ENCODE measurements at places on chromosomes 2 and 18.

DNA sequence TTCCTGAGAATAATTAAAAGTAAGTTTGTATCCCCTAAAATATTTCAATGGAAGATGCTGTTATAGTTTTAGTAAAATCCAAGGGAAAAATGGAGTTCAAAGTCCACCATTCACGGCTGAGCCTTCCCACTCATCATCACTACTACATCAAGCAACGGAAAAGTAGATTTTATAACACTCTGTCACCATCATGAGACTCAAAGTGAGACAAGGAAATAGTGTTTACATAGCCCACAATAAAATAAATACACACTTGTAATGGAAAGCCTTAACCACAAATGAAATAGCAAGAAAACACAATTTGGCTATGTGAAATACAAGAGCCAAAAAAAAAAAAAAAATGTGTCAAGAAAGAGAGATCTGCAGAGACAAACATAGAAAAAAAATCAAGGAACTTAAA is 569.9 kb upstream of the REG3G start:
- DNase-seq, result no peak

DNA sequence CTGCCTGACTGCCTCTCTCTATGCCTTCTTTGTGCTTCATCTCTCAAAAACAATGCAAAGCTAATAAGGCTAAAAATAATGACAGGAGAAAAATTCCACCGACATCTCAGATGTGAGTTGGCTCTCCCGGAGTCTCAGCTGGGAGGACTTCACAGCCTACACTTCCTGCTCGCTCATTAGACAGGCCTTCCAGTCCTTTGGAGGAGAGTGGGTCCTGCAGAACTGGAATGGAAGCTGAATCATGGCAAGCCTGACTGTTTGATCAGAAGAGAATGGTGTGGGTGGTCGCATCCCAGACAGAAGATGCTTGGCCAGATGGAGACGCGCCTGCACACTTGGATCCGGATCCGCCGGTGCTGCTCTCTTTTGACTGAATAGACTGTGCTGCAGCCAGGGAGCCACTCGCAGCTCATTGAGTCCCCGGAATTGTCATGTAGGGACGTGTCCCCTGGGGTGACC is 49.7 kb downstream of the TRIB2 start:
- no peak for DNase-seq

- no peak for DNase-seq
Measured at GRCh38 chr2:65813631-65814173, 381.3 kb upstream of the SPRED2 start.

- DNase-seq, result no peak
Measured at GRCh38 chr18:62026586-62026985, 133.8 kb upstream of the RNF152 start.

GRCh38 chr2:196750291-196750923 is 49.1 kb downstream of the GTF3C3 start:
- no peak for DNase-seq

DNA sequence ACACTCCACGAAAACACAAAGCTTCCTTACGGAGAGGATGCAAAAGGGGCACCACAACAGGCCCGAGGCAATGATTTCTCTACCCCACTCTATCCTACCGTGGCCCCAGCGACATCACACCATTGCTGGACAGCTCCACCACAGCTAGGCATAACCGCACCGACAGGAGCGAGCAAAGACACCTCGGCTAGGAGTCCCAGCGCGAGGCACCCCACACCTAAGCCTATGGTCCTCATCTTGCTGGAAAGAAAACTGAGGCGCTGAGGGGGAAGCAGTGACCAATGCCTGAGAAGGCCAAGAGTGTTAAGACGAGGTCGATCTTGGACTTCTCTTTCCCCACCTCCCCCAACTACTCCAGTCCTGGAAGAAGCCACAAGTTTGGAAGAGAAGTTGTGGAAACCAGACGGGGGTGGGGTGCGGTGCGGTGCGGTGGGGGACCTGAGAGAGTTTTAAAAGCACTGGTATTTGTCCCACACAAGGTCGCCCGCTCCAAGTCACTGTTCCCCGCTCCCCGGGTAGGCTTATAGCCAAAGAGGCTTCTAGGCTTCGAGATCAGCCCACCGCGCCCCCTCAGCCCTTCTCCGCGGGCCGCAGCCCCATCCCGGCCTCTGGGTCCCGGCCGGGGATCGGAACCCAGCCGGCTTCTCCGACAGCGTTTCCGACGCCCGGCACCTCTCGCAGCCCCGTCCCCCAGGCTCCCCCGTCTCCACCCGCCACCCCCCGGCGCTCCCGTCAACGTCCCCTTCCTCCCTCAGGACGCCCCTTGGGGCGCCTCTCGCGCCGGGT is 766 bp downstream of the PDE6D start:
- no peak for DNase-seq

- DNase-seq, result peak; percentile 39
Measured at GRCh38 chr18:70195852-70196434, 9.5 kb downstream of the RTTN start.

- no peak for DNase-seq
Measured at GRCh38 chr18:3873698-3874097, 423.7 kb downstream of the TGIF1 start.

DNA sequence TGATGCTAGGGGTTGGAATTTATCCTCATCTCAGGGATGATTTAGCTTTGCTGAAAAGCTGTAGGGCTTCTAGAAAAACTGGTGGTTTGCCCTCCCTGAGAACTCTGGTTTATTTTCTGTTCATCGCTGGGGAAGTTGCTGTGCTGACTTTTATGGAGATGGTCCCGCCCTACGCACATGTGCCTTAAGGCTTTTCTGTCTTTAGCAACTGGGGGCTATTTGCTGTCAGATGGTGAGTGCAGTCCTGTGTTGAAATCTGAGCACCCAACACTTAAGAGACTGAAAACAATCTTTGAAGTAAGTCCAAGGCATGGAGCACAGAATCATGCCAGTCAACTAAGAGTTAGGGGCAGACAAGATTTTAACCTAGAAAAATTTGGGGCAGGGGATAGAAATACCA is 2148.4 kb upstream of the CELF4 start:
- no peak for DNase-seq

GRCh38 chr2:2645162-2645855 is 314.2 kb upstream of the MYT1L start:
- DNase-seq, result no peak

- DNase-seq, result no peak
Measured at GRCh38 chr2:141048951-141049350, 1081.9 kb downstream of the LRP1B start.

Measured in CD4-positive, alpha-beta T cell treated with Interleukin-2 at 100 ng/mL for 4 hours (primary cell).